ENCODE measurements at places on chromosomes 1 and 21. TPM values are rescaled to one million over a fixed set of nuclear protein-coding genes. Genes with fewer than 3 reads are reported as not detected.

The REN gene
- 0.25 TPM for total RNA-seq

DNA sequence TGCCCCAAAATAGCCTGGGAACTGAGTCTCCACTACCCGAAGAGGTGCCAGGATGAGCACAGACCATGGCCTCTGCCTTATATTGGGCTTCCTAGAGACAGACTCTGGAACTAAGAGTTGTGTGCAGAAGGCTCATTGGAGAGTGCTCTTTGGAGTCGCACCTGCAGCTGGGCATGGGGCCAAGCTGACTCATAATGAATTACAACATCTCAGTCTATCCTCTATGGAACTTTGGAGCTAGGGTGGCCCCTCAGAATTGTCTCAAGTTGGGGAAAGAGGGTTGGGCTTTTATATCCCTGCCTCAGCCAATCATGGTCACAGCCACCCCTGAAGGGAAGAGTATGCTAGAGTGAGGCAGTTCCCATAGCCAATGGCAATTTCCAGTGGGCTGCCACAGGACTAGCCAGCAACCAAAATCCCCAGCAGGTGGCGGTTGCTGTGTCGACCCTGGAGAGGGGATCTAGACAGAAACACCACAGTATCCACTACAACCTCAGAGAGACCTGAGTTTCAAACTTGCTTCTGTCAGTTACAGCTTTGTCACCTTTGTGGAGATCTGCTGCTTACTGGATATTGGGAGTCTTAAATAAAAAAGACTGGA, 93.8 kb downstream of the DMRTA2 start:
- no peak for DNase-seq

- DNase-seq, result peak; percentile 4
These were observed 54.1 kb downstream of the VWA5B1 start for GRCh38 chr1:20344738-20345137.

- no peak for DNase-seq
These were observed 161.6 kb upstream of the KCNJ15 start for GRCh38 chr21:38095220-38095619.

DNA sequence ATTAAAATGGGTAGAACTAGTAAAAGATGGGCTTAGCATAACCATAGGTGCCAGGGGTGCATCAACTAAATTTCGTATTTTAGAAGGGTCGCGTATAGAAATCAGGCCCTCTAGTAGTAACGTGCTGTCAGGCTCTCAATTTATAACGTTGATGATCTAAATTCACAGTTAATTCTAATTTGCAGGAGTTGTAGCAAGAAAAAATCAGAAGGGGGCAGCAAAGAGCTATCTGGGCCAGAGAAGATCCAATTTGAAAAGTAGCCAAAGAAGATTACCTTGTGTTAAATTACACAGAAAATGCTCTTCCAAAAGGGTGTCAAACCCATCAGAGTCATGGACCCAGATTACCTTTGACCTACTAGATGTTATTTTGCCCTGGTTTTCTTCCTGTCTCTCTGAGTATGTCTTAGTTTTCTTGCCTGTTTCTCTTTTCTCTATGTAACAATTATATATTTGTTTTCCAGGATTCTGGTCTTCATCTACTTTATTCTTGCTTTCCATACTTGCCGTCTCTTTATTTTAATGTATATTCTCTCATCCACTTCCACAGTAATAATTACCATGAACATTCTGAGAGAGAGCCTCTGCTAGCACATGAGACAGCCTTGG, 1030.9 kb downstream of the AMY1C start:
- DNase-seq, result no peak

DNA sequence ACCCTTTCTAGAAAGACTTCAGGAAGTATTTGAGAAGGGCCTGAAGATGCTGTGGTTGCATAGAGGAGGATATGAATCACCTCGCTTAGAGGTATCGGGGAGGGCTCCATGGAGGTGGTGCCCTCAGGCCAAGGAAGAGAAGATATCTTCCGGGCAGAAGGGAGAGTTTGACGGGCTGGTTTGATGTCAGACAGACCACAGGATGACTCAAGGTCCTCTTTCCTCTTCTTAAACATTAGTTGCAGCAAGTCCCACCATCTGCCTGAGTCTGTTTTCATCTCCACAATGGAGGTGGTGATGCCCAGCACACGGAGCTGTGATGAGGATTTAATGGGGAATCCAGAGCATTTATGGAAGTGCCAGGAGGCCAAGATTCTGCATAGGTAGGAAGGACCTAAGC, 25.1 kb upstream of the RUNX3 start:
- peak; percentile 32 for DNase-seq
